ENCODE measurements at places on chromosomes 6 and 20. TPM values are rescaled to one million over a fixed set of nuclear protein-coding genes. Genes with fewer than 3 reads are reported as not detected.
A peak's percentile ranks its signal among the peaks of the same experiment; 100 is the strongest.

DNA sequence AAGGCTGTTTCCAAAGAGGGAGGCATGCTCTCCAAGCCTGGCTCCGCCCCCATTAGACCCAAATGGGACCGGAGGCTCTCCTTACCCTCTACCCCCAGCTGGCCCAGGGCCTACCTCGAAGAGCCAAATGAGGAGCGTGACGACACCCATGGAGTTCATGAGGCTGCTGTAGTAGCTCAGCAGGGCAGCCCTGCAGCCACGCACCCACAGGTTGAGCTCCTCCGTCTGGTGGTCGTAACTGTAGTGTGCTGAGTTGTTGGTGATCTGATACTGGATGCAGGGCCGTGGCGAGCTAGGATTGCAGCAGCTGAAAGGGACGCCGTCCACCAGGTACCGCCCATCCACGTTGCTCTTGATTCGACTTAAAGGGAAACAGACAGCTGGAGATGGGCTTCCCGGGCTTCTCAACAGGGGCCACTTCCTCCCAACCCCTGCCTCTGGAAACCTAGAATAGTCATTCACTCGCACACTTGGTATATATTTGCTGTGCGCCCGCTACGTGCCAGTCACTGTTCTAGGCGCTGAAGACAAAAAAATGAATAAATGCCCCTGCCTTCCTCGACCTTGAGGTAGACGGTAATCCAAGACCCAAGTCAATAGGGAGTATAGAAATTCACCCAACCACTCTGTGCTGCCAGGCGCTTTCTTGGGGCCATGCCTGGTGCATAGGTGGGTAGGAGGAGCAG, 18.0 kb downstream of the PRPH2 start:
- no peak overlapping the region for H3K27ac ChIP-seq
- no peaks in the 10 kb centered on the region for H3K36me3 ChIP-seq
- peaks cover 5% of the 10 kb centered on the region for H3K4me1 ChIP-seq
- DNase-seq: peak; percentile 55

GRCh38 chr20:21490105-21490504, 23.8 kb downstream of the NKX2-2 start:
- no peaks in the 10 kb centered on the region for H3K27me3 ChIP-seq
- H3K36me3 ChIP-seq: no peaks in the 10 kb centered on the region
- H3K27ac ChIP-seq: no peak overlapping the region
- no peak overlapping the region for H3K4me3 ChIP-seq

DNA sequence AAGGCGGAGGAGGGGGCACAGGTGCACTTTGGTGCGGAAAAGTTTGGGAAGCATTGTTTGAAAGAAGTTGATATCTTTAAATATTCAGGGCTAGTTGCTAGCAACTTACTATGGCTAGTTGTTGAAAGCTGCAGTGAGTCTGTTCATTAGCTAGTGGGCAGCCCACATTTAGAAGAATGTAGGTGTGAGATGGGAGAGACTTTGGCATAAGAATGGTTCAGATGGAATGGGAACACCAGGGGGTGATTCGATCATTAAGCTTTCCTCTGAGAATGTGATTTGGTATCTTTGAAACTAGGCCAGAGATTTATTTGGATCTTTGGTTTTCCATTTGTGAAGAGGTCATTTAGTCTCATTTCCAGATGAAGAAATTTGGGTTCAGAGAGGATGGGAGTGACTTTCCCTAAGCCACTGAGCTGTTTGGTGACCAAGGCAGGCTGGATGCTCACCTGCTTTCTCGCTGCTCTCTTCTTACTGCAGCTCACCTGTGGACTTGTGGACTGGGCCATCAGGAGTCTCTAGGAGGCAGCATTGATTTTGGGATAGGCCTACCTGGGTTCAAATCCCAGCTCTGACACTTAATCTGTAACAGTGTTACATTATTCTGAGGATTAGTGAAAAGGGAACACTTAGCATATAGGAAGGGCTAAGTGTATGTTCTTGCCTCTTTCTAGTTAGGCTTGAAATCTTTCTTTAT, 62.9 kb downstream of the CARMIL1 start:
- DNase-seq: no peak
- H3K36me3 ChIP-seq: no peaks in the 10 kb centered on the region
- H3K4me3 ChIP-seq: no peak overlapping the region
- no peaks in the 10 kb centered on the region for H3K27me3 ChIP-seq
- no peaks in the 10 kb centered on the region for H3K4me1 ChIP-seq

DNA sequence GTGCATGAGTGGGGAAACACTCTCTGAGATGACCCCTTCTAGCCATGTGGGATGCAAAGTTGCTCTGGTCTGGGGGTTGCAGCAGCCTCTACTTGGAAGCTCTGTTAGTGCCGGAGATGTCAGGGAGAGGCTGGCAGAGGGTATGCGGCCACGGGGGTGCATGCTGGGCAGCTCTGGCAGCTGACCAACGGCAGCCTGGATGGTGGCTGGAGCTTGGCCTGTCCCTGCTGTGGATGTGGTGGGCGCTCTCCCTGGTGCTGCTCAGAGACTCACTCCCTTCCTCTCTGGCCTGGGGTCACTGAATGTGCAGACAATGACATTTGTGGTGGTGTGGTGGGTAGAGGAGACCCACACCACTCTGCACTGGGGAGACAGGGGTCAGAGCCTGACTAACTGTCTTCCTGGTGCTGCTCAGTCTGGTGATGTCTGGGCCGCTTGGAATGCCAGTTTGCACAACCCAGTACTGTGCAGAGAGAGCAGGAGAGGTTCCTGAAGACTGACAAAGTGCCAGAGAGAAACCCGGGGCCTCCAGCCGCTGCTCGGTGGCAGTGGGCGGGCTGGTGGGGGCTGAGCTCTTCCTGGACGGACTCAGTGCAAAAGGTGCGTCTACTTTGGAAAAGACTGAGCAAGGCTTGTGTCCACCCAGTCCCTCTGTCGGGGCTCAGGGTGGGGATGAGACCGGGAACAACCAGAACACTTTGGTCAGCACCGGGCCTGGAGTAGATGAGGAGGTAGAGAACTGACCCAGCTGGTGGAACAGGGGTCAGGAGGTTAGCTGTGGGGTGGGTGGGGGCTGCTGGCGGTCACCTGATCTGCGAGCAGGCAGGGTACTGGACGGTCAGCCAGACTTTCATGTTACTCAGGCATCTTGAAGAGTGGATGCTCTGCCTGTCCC, 2.7 kb downstream of the MYT1 start:
- peaks cover 3% of the 10 kb centered on the region for H3K4me1 ChIP-seq
- H3K27ac ChIP-seq: no peak overlapping the region
- no peaks in the 10 kb centered on the region for H3K36me3 ChIP-seq

EPPIN gene
- total RNA-seq: 0.30 TPM

SALL4 gene
- total RNA-seq: 0.57 TPM

MYB gene
- 1.2 TPM for total RNA-seq

PTK6 gene
- total RNA-seq: 0.15 TPM

Measured in ovary (tissue), 10 donors.